ENCODE measurements at places on chromosomes 12 and 14. TPM values are rescaled to one million over a fixed set of nuclear protein-coding genes. Genes with fewer than 3 reads are reported as not detected.

SIX6 gene
- not detected for total RNA-seq

AQP2 gene
- total RNA-seq: not detected

DHH gene
- 0.29 TPM for total RNA-seq

EEA1 gene
- 18.3 TPM for total RNA-seq

CLEC4D gene
- total RNA-seq: not detected

PSMB11 gene
- not detected for total RNA-seq

DTX1 gene
- total RNA-seq: 3.5 TPM

SALL2 gene
- 3.2 TPM for total RNA-seq

CD4 gene
- total RNA-seq: 0.04 TPM

WDHD1 gene
- total RNA-seq: 9.5 TPM

TMX1 gene
- 28.5 TPM for total RNA-seq

RPL36AL gene
- 329 TPM for total RNA-seq

CCDC197 gene
- not detected for total RNA-seq

OTUB2 gene
- total RNA-seq: 1.4 TPM

GUCY2C gene
- total RNA-seq: not detected

SLC4A8 gene
- total RNA-seq: 5.1 TPM

MSRB3 gene
- total RNA-seq: 6.9 TPM

SLC41A2 gene
- total RNA-seq: 7.7 TPM
